ENCODE measurements at places on chromosomes 4 and X.
A peak's percentile ranks its signal among the peaks of the same experiment; 100 is the strongest.

GRCh38 chrX:115591856-115592842, 31.2 kb downstream of the PLS3 start:
- no peak for DNase-seq

DNA sequence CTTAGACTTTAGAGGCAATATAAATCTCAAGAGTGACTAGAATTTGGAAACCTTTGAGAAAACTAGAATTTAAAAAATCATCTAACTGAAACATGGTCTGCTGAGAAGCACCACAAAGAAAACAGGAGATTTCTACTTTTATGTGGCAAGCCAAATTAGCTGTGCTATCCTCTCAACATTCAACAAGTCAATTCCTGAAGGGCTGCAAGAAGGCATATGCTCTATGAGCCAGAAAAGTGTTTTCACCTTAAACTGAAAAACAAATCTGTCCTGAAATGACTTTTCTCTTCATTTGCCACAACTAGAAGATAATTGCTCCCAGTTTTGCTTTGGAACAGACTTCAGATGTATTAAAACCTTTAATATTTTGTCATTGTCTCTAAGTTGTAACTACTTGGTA, 263.2 kb upstream of the EDNRA start:
- DNase-seq: no peak

GRCh38 chr4:130054908-130055307, 959.0 kb downstream of the C4orf33 start:
- no peak for DNase-seq

DNA sequence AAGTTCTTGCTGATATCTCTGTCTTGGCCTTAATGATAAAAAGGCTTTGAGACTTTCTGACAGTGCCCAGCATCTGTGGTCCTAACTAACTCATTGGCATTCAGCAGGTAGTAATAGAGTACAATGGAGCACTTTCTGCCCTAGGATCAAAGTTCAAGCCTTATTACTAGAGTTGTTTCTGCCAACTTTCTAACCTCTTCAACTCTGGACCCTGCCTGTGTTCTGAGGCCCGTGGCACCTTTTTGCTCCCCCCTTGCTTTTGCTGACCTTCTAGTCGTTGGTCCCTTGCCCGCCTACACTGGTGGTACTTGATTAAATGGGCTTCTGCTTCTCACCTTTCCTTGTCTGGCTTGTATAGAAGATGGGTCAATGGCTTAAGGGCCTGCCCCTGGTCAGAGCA, 126.3 kb downstream of the PPARGC1A start:
- DNase-seq: no peak

- DNase-seq: no peak
Observed at GRCh38 chr4:74631988-74632387, 162.3 kb downstream of the BTC start.

DNA sequence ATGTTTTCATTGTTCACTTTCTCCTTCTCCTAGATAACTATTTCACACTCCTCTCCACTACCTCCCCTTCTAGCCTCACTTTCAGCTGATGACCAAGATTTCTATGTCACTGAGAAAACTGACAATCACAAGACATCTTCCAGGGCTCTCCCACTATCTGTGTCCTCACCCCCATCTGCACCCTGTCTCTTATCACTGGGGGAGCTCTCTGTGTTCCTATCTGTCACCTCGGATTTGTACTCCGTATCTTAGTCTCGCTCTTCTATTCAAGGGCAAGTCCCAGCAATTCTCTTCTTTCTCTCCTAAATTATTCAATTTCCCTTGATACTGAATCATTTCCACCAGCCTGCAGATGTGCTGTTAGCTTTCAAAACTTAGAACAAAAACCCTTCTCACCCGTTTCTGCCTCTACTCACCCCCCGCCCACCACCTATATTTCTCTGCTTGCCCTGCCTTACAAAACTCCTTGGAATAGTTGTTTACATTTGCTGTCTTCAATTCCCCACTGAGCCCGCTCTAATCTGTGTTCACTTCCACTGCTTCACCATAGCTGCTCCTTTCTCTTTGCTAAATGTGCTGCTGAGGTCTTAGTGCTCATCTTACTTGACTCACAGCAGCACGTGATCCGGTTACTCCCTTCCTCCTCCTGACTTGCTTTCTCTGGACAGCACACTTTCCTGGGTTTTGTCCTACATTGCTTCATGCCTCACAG, 293.2 kb downstream of the UNC5C start:
- no peak for DNase-seq

DNA sequence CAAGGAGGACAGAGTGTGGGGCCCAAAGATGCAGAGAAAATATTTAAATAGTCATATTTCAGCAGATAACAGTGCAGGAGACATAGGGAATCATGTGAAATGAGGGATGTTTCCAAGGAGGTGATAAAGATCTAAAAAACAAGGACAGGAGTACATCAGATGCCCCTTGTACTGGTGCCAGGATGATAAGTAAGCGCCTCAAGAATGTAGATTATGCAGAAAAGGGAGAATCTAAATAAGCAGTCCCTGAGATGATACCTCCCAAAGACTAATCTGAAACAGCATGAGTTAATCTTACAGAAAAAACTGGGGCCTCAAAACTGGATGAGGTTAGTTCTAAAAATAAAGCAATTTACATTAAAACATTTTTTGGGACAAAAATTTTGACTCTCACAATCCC, 136.1 kb upstream of the WDFY3 start:
- no peak for DNase-seq

- no peak for DNase-seq
Observed at GRCh38 chr4:80010316-80010715, 62.7 kb downstream of the ANTXR2 start.

GRCh38 chrX:1165535-1166196, 46.8 kb downstream of the CRLF2 start:
- DNase-seq: no peak

GRCh38 chrX:68827848-68828624, 785 bp upstream of the EFNB1 start:
- peak; percentile 65 for DNase-seq

GRCh38 chrX:71873459-71873833, 37.2 kb upstream of the NHSL2 start:
- DNase-seq: no peak

GRCh38 chr4:16726368-16727050, 171.9 kb downstream of the LDB2 start:
- no peak for DNase-seq

DNA sequence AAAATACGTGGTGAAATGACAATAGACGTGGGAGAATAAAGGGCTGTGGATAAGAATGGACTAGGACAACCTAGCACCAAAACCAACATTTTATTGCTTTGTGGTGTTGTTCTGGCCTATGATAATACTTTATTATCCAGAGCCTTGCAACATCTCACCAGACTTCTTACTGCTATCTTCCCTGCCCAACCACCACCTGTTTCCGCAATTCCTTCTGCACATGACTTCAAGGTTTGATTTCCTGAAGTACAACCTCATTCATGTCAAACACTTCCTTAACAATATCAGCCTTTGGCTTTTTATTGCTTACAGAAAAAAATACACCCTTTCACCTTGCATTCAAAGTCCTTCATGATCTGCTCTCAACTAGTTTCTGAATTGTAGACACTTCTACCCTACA, 84.8 kb downstream of the RTL3 start:
- DNase-seq: no peak

- DNase-seq: no peak
Observed at GRCh38 chr4:157048248-157048647, 27.7 kb upstream of the GLRB start.

DNA sequence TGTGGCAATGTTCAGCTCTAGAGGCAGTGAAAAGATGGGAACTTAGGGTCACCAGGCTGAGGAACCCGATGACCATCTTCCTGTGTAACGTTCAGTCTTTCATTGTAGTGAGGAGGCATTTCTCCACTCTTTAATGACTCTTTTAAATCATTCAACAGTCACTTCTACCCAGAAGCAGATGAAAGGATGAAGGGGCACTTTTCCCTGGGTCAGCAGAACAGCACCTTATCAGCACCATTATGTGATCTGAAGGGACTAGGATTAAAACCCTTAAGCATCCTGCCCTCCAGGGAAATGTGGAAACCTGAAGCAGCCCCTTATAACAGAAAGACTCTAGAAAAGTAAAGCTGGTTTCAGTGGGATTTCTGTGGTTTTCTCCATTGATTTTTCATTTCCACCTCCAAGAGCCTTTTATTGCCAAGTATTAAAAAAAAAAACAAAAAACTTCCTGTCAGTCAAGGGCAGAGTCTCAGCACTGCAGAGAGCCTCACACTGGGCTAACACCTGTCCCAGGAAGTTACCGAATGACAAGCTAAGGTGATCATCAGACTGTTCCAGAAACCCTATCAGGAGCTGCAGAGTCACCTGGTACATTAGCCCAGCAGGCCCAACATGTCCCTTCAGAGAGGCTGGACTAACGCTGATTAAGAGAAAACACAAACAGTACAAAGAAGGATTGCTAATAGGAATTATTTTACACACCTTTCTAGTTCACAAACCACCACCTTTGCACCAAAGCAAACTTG, 185.9 kb downstream of the SHROOM3 start:
- DNase-seq: no peak

GRCh38 chr4:47359891-47360290, 103.6 kb downstream of the COMMD8 start:
- no peak for DNase-seq

GRCh38 chrX:79146640-79147390, 2.3 kb downstream of the GPR174 start:
- DNase-seq: no peak

GRCh38 chr4:22435652-22436051, 80.2 kb downstream of the ADGRA3 start:
- no peak for DNase-seq

DNA sequence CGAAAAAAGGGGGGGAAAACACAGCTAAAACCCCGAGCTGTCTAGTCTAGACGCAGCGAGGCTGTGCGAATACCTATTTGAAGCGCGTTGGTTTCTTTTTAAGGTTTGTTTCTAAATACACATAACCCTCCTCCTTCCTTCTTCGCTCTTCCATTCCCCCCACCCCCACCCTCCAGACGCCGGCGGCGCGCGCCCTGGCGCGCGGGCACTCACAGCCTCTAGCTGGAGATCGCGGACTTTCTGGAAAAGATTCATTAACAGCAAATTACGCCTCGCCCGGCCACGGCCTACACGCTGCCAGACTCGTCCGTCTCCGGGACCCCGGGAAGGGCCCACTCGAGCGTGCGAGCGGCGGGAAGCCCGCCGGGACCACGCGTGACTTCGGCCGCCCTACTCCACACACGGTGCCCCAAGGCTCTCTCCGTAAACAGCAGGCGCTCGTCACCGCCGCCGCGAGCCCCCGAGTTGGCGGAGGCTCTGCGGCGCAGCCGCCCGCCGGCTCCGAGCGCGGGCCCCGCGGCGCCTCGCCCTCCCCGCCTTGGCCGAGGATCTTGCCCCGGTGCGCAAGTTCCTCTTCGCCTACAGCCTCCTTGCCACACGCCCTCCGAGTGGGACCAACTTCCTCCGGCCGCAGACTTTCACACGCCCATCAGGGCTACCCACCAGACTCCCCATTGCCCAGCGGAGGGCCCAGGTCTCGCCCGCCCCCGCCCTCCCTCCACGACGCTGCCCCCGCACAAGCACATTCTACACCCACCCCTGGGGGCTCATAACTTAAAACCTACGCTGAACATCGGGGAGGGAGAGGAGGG, 2.0 kb downstream of the BCOR start:
- no peak for DNase-seq

DNA sequence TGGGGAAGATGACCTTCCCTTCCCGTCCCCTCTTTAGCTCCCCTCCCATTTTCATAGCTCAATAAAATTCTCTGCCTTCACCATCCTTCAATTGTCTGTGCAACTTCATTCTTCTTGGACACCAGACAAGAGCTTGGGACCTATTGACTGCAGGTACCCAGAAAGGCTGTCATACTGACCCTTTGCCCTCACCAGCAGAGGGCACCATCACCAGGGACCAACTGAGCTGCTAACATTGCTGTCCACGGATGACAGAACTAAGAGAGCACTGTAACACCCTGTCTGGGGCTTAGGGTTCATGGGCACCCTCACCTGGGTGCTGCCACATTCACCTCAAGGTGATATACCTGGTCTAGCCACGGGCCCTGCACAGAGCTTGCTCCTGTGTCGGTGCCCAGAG, 141.3 kb upstream of the VCX3B start:
- no peak for DNase-seq

- no peak for DNase-seq
Observed at GRCh38 chr4:105950701-105951100, 55.4 kb downstream of the NPNT start.

DNA sequence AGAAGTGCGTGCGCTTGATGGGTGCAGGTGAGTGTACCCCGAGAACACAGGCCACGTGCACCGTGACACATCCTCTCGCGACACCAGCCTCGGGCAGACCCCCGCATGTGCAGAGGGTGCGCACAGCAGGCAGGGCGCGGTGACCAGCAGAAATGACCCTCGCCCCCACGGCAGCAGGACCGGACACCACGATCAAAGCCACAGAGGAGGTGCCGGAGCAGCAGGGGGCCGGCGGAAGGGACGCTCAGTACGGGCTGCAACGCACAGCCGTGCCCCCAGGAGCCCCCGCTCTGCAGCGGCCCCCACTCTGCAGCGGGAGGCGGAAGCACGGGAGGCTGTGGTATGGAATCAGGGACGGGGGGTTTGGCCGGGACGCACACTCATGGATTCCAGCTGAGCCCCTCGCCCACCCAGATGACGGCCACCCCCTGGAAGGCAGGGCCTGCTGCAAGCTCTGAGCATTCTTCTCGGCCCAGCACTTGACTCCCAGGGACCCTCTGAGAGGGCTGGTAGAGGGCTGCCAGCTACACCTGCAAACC, 17.1 kb downstream of the PPP2R3B start:
- DNase-seq: no peak

- no peak for DNase-seq
Observed at GRCh38 chr4:8871417-8872401, at the start of gene HMX1. HMX1 (minus strand) TSS chr4:8871839; CDS start chr4:8871614, 225 bp downstream.

DNA sequence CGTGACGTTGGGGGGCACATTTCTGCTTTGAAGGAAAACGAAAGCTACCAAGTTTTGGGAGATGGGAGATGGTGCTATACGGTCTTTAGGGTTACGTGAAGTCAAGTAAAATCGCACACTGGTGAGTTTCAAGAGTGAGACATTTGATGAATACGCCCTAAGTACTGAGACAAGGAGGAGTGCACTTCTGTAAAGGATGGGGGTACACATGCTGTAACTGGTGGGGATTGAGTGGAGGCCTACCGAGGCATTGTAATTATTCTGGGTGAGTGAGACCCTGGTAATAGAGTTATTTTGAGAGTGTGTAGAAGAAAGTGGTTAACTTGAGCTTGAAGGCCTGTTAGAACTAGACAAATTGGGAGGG, 536 bp downstream of the SH3BGRL start:
- no peak for DNase-seq

- no peak for DNase-seq
Observed at GRCh38 chr4:157405070-157405469, 184.5 kb downstream of the GRIA2 start.

- no peak for DNase-seq
Observed at GRCh38 chr4:8858701-8859210, 12.9 kb downstream of the HMX1 start.

GRCh38 chr4:139816856-139817255, 151.2 kb downstream of the MGST2 start:
- no peak for DNase-seq

Data from activated T-helper 9 cell treated with anti-CD3 and anti-CD28 coated beads, Interleukin-2, amount 50 U/mL, for 16 hours (primary cell).